Tibial nerve (tissue), 4 donors: ENCODE measurements at places on chromosomes 2 and 18.

- no peaks in the 10 kb centered on the region for H3K4me1 ChIP-seq
- H3K27ac ChIP-seq: no peak overlapping the region
- no peak overlapping the region for H3K4me3 ChIP-seq
- H3K27me3 ChIP-seq: no peaks in the 10 kb centered on the region
- no peak for DNase-seq
Observed at GRCh38 chr2:32212295-32212694, 46.6 kb downstream of the SLC30A6 start.

- no peaks in the 10 kb centered on the region for H3K4me1 ChIP-seq
- H3K27ac ChIP-seq: no peak overlapping the region
- no peak overlapping the region for H3K4me3 ChIP-seq
- no peaks in the 10 kb centered on the region for H3K27me3 ChIP-seq
- no peaks in the 10 kb centered on the region for H3K36me3 ChIP-seq
- DNase-seq: no peak
Observed at GRCh38 chr2:83251321-83251872, 1207.7 kb downstream of the SUCLG1 start.

GRCh38 chr2:215572341-215572848 is 136.5 kb upstream of the FN1 start:
- no peak for DNase-seq
- no peaks in the 10 kb centered on the region for H3K27me3 ChIP-seq
- H3K36me3 ChIP-seq: no peaks in the 10 kb centered on the region

DNA sequence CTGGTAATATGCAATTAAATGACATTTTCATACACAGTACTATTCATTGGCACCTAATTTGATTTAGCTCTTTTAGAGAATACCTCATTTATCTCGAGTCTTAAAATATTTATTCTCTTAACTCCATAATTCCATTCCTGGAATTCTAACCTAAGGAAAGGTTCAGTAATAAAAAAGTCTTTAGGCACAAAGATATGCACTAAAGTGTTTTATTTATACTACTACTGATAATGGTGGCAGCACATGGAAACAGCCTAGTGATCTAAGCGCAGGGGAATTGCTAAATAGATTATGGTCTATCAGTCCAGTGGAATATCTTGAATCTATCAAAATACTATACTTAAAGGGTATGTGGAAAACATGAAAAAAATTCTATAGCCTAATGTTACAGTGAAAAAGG is 142.5 kb upstream of the LTBP1 start:
- no peaks in the 10 kb centered on the region for H3K27me3 ChIP-seq
- H3K4me1 ChIP-seq: no peaks in the 10 kb centered on the region
- DNase-seq: no peak
- H3K4me3 ChIP-seq: no peak overlapping the region

DNA sequence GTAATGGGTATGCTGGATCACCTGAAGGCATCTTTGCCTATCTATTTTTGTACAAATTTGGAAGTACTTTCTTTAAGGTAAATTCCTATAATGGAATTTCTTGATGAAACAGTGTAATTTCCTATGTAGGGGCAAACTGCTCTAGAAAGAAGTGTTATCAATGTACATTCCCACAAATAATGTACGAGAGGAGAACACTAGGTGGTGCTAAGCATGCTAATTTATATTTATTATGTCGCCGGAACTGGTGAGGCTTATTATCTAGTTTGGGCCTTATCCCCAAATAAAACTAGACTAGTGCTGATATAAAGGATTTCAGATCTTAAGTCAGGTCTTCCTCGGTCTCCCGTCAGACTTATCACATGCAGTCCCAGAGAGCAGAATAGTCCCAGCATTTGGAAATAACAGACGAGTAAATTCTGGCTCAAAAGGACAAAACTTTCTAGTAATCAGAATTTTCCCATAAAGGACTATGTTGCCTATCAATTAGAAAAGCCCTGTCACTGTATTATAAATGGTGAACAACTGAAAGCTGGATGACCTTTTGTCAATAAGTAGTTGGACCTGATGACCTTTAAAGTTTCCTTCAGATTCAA is 86.9 kb upstream of the RBBP8 start:
- H3K36me3 ChIP-seq: no peaks in the 10 kb centered on the region
- no peak for DNase-seq
- no peaks in the 10 kb centered on the region for H3K4me1 ChIP-seq
- H3K27me3 ChIP-seq: no peaks in the 10 kb centered on the region

GRCh38 chr18:31497836-31498573 is at the start of gene DSG2:
Gene DSG2, plus strand, starts transcription at chr18:31498177. Its CDS starts 75 bp downstream, at chr18:31498252.
- peak within 1 kb of the TSS; percentile 62 for H3K4me3 ChIP-seq
- no peak for DNase-seq
- peaks cover 17% of the 10 kb centered on the region for H3K4me1 ChIP-seq
- peaks cover 35% of the 10 kb centered on the region for H3K27me3 ChIP-seq
- H3K27ac ChIP-seq: peak within 1 kb of the TSS; percentile 51

DNA sequence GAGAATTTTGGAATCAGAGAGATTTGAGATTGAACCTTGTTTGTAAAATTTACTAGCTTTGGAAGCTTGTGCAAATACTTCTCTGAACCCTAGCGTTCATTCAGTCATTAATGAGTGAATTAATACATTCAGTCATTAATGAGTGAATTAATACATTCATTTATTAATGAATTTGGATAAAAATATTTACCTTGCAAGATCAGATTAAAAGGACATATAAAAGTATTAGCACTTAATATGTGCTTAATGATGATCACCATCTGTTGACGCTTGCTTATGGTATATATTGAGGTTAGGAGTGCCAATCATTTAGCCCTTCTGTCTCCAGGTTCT is 26.9 kb downstream of the EML4 start:
- no peaks in the 10 kb centered on the region for H3K36me3 ChIP-seq
- no peak overlapping the region for H3K4me3 ChIP-seq
- no peak overlapping the region for H3K27ac ChIP-seq
- no peak for DNase-seq

GRCh38 chr2:74707837-74708236 is 53.8 kb downstream of the SEMA4F start:
- no peaks in the 10 kb centered on the region for H3K36me3 ChIP-seq
- no peaks in the 10 kb centered on the region for H3K4me1 ChIP-seq
- H3K4me3 ChIP-seq: no peak overlapping the region
- H3K27ac ChIP-seq: no peak overlapping the region
- no peak for DNase-seq

- DNase-seq: no peak
- no peak overlapping the region for H3K4me3 ChIP-seq
- no peaks in the 10 kb centered on the region for H3K27me3 ChIP-seq
Observed at GRCh38 chr2:182404975-182405561, 21.8 kb downstream of the PDE1A start.

- H3K36me3 ChIP-seq: no peaks in the 10 kb centered on the region
- H3K27me3 ChIP-seq: no peaks in the 10 kb centered on the region
- DNase-seq: peak; percentile 92
- H3K27ac ChIP-seq: no peak overlapping the region
- no peak overlapping the region for H3K4me3 ChIP-seq
Observed at GRCh38 chr2:42859006-42859552, 66.7 kb upstream of the HAAO start.

GRCh38 chr2:37189452-37190153 is 1.1 kb upstream of the SULT6B1 start:
- H3K27me3 ChIP-seq: no peaks in the 10 kb centered on the region
- no peak for DNase-seq
- no peaks in the 10 kb centered on the region for H3K36me3 ChIP-seq
- H3K27ac ChIP-seq: peak overlapping the region; percentile 92
- H3K4me3 ChIP-seq: no peak overlapping the region

- H3K27me3 ChIP-seq: no peaks in the 10 kb centered on the region
- H3K27ac ChIP-seq: no peak overlapping the region
Observed at GRCh38 chr2:19723021-19723420, 178.8 kb downstream of the TTC32 start.

GRCh38 chr2:218981390-218981880 is 3.5 kb downstream of the FEV start:
- H3K4me3 ChIP-seq: no peak overlapping the region
- no peaks in the 10 kb centered on the region for H3K36me3 ChIP-seq
- DNase-seq: no peak
- H3K4me1 ChIP-seq: peaks cover 60% of the 10 kb centered on the region

GRCh38 chr2:39696101-39696553 is 30.4 kb downstream of the TMEM178A start:
- peaks cover 14% of the 10 kb centered on the region for H3K4me1 ChIP-seq
- no peak for DNase-seq
- no peak overlapping the region for H3K4me3 ChIP-seq
- no peaks in the 10 kb centered on the region for H3K36me3 ChIP-seq
- H3K27me3 ChIP-seq: no peaks in the 10 kb centered on the region

DNA sequence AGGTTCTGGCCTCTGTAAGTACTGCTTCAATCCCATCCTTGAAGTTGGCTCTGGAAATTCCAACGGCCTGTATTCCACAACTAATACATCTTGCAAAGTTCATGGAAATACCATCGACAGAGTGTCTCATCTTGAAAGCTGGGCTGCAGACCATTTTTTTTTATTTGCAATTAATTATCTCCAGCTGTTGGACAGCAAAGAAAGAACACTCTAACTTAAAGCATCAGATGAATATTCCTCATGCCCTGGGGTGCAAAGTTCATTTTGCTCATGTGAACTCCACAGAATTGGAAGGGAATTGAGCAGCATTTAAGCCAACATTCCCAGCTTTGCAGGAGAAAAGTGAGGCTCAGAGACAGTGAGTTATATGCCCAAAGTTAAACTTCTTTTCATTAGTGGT is 96.5 kb upstream of the PIEZO2 start:
- H3K4me3 ChIP-seq: no peak overlapping the region
- no peak overlapping the region for H3K27ac ChIP-seq
- DNase-seq: no peak
- no peaks in the 10 kb centered on the region for H3K27me3 ChIP-seq

DNA sequence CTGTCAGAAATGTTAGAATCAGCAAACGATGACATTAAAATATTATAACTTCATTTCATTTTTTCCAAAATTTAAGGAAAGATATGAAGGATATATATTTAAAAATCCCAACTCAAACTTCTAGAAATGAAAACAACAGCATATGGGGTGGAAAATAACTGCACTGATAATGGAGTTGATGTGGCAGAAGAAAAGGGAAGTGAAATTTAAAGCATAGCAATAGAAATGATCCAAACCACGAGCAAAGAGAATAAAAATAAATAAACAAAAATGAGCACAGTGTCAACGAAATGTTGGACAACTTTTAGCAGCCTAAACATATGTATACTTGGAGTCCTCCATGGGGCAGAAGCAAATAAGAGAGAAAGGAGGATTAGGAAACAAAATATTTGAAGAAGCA is 280.2 kb downstream of the KCNJ3 start:
- H3K36me3 ChIP-seq: no peaks in the 10 kb centered on the region
- H3K4me3 ChIP-seq: no peak overlapping the region
- H3K27me3 ChIP-seq: no peaks in the 10 kb centered on the region
- H3K27ac ChIP-seq: no peak overlapping the region

GRCh38 chr18:49655266-49656072 is 93.6 kb downstream of the LIPG start:
- no peak overlapping the region for H3K4me3 ChIP-seq
- H3K36me3 ChIP-seq: no peaks in the 10 kb centered on the region
- no peak overlapping the region for H3K27ac ChIP-seq
- no peaks in the 10 kb centered on the region for H3K4me1 ChIP-seq
- H3K27me3 ChIP-seq: no peaks in the 10 kb centered on the region
- no peak for DNase-seq

GRCh38 chr18:79523736-79524180 is 128.0 kb downstream of the NFATC1 start:
- H3K27ac ChIP-seq: peak overlapping the region; percentile 73
- H3K27me3 ChIP-seq: no peaks in the 10 kb centered on the region
- H3K4me1 ChIP-seq: peaks cover 37% of the 10 kb centered on the region
- no peak for DNase-seq
- H3K4me3 ChIP-seq: no peak overlapping the region
- H3K36me3 ChIP-seq: no peaks in the 10 kb centered on the region

GRCh38 chr2:240933048-240933965 is 27.2 kb downstream of the CROCC2 start:
- no peaks in the 10 kb centered on the region for H3K36me3 ChIP-seq
- H3K4me3 ChIP-seq: no peak overlapping the region
- no peaks in the 10 kb centered on the region for H3K27me3 ChIP-seq
- no peak overlapping the region for H3K27ac ChIP-seq
- no peaks in the 10 kb centered on the region for H3K4me1 ChIP-seq

- DNase-seq: no peak
- peaks cover 83% of the 10 kb centered on the region for H3K36me3 ChIP-seq
- H3K27me3 ChIP-seq: no peaks in the 10 kb centered on the region
Observed at GRCh38 chr2:127050803-127051115, 56.2 kb downstream of the BIN1 start.

GRCh38 chr2:59029058-59029457 is 787.9 kb upstream of the FANCL start:
- H3K27me3 ChIP-seq: no peaks in the 10 kb centered on the region
- no peak for DNase-seq
- no peaks in the 10 kb centered on the region for H3K36me3 ChIP-seq
- H3K4me3 ChIP-seq: no peak overlapping the region
- no peak overlapping the region for H3K27ac ChIP-seq

DNA sequence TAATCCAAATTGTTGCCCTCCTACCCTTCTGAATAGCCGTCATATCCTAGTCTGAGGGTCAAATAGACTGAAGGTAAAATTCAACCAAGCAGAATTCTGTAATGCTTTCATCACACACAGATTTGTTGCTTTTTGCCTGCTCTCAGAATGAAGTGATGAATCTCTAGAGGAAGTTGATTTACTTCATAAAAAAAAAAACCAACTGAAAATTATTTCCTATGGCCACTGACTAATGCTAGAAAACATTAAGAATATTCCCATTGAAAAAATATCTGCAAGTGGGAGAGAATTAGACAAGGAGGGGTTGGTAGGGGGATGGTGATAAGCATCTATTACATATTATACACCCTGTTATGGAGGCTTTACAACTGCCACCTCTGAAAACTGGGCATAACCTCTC is 2.3 kb upstream of the IL1RL2 start:
- no peaks in the 10 kb centered on the region for H3K4me1 ChIP-seq
- no peaks in the 10 kb centered on the region for H3K36me3 ChIP-seq
- no peaks in the 10 kb centered on the region for H3K27me3 ChIP-seq
- no peak overlapping the region for H3K27ac ChIP-seq

DNA sequence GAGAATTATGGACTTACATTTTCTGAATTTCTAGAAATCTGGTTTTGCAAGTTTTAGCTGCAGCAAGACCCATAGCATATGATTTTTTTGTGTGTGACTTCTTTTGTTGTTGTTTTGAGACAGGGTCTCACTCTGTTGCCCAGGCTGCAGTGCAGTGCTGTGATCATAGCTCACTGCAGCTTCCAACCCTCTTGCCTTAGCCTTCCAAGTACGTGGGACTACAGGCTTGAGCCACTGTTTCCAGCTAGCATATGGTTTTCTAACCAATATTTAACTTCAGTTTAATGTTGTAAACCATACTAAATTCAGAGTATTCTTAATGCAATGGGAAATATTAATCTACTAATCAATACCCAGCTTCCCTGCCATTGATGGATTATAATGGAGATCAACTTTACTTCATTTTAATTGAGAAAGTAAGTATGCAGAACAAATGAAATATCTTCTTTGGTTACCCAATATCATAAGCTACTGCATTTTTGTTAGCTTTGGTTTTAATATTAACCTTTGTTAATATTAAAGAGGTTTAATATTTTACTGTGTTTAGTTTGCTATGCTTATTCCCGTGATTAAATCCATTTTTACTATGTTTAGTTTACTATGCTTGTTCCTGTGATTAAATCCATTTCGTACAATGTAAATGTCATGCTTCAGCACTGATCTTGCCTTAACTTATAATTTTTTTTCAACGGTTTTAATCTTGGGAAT is 273.4 kb upstream of the TMEFF2 start:
- H3K4me1 ChIP-seq: no peaks in the 10 kb centered on the region
- no peaks in the 10 kb centered on the region for H3K36me3 ChIP-seq
- DNase-seq: no peak
- no peak overlapping the region for H3K27ac ChIP-seq

- peak overlapping the region; percentile 90 for H3K27ac ChIP-seq
- H3K4me1 ChIP-seq: peaks cover 67% of the 10 kb centered on the region
- no peak for DNase-seq
- no peaks in the 10 kb centered on the region for H3K27me3 ChIP-seq
- no peak overlapping the region for H3K4me3 ChIP-seq
- no peaks in the 10 kb centered on the region for H3K36me3 ChIP-seq
Observed at GRCh38 chr2:240579771-240580614, 6.5 kb upstream of the CAPN10 start.
